ENCODE measurements at places on chromosomes 11 and 22.

DNA sequence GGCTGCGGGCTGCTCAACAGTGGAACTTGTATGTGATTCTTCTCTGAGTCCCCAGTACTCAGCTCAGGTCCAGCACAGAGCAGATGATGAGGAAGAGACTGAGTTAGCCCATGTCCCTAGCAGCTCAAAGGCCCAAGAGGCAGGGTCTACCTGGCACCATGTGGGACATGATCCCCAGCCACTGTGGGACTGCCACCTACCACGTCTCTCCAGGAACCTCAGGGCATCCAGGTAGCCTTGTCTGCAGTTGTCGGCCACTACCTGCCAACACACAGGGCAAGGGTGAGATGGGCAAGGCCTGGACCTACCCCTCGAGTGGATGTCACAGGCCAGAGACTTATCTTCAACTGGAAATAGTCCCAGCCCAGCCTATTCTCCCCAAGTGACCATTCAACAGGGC lies 4.4 kb downstream of the PNPLA5 start:
- no peak overlapping the region for H3K27ac ChIP-seq
- H3K27me3 ChIP-seq: no peaks in the 10 kb centered on the region
- H3K4me1 ChIP-seq: no peaks in the 10 kb centered on the region
- H3K36me3 ChIP-seq: no peaks in the 10 kb centered on the region
- DNase-seq: no peak

GRCh38 chr11:76200006-76200940 lies 6.0 kb downstream of the WNT11 start:
- no peak overlapping the region for H3K27ac ChIP-seq
- no peak overlapping the region for H3K4me3 ChIP-seq
- H3K36me3 ChIP-seq: no peaks in the 10 kb centered on the region
- H3K4me1 ChIP-seq: no peaks in the 10 kb centered on the region
- no peaks in the 10 kb centered on the region for H3K27me3 ChIP-seq
- no peak for DNase-seq

DNA sequence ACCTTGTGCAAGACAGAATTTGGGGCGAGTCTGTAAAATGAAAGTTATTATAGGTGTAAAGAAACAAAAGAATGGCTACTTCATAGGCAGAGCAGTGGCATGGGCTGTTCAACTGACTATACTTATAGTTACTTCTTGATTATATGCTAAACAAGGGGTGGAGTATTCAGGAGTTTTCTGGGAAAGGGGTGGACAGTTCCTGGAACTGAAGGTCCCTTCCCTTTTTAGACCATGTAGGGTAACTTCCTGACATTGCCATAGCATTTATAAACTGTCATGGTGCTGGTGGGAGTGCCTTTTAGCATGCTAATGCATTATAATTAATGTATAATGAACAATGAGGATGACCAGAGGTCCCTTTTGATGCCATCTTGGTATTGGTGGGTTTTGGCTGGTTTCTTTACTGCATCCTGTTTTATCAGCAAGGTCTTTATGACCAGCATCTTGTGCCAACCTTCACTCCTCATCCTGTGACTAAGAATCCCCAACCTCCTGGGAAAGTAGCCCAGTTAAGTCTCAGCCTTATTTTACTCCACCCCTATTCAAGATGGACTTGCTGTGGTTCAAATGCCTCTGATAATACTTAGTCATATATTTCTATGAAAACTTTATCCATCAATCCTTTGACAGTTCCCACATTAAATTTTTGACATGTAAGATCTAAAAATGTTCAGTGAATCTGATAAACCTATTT lies 118.6 kb downstream of the ARHGAP42 start:
- H3K27me3 ChIP-seq: no peaks in the 10 kb centered on the region
- no peaks in the 10 kb centered on the region for H3K4me1 ChIP-seq
- DNase-seq: no peak
- H3K27ac ChIP-seq: no peak overlapping the region
- H3K4me3 ChIP-seq: no peak overlapping the region

GRCh38 chr22:26585104-26585790 lies 4.7 kb downstream of the TPST2 start:
- H3K27me3 ChIP-seq: no peaks in the 10 kb centered on the region
- no peak overlapping the region for H3K4me3 ChIP-seq
- DNase-seq: peak; percentile 79

GRCh38 chr11:125976156-125976555 lies 30.3 kb downstream of the VSIG10L2 start:
- no peak for DNase-seq
- H3K27me3 ChIP-seq: no peaks in the 10 kb centered on the region
- no peaks in the 10 kb centered on the region for H3K4me1 ChIP-seq
- no peak overlapping the region for H3K4me3 ChIP-seq
- no peaks in the 10 kb centered on the region for H3K36me3 ChIP-seq

- no peak overlapping the region for H3K27ac ChIP-seq
- H3K36me3 ChIP-seq: peaks cover 5% of the 10 kb centered on the region
- H3K27me3 ChIP-seq: no peaks in the 10 kb centered on the region
Observed at GRCh38 chr11:28257761-28258160, 149.6 kb downstream of the METTL15 start.

- no peaks in the 10 kb centered on the region for H3K4me1 ChIP-seq
- no peaks in the 10 kb centered on the region for H3K27me3 ChIP-seq
- H3K27ac ChIP-seq: no peak overlapping the region
- H3K4me3 ChIP-seq: no peak overlapping the region
- H3K36me3 ChIP-seq: no peaks in the 10 kb centered on the region
- no peak for DNase-seq
Observed at GRCh38 chr11:91921974-91922373, 302.6 kb upstream of the FAT3 start.

GRCh38 chr11:27599217-27599616 lies 92.6 kb upstream of the LIN7C start:
- no peaks in the 10 kb centered on the region for H3K27me3 ChIP-seq
- DNase-seq: no peak
- no peak overlapping the region for H3K4me3 ChIP-seq
- H3K36me3 ChIP-seq: no peaks in the 10 kb centered on the region
- H3K27ac ChIP-seq: no peak overlapping the region

- H3K4me1 ChIP-seq: no peaks in the 10 kb centered on the region
- H3K27ac ChIP-seq: no peak overlapping the region
- no peaks in the 10 kb centered on the region for H3K36me3 ChIP-seq
- no peak for DNase-seq
Observed at GRCh38 chr11:119222308-119222707, 16.2 kb downstream of the CBL start.

GRCh38 chr11:96218006-96218405 lies 125.0 kb downstream of the MAML2 start:
- H3K27ac ChIP-seq: peak overlapping the region; percentile 75
- H3K36me3 ChIP-seq: no peaks in the 10 kb centered on the region

DNA sequence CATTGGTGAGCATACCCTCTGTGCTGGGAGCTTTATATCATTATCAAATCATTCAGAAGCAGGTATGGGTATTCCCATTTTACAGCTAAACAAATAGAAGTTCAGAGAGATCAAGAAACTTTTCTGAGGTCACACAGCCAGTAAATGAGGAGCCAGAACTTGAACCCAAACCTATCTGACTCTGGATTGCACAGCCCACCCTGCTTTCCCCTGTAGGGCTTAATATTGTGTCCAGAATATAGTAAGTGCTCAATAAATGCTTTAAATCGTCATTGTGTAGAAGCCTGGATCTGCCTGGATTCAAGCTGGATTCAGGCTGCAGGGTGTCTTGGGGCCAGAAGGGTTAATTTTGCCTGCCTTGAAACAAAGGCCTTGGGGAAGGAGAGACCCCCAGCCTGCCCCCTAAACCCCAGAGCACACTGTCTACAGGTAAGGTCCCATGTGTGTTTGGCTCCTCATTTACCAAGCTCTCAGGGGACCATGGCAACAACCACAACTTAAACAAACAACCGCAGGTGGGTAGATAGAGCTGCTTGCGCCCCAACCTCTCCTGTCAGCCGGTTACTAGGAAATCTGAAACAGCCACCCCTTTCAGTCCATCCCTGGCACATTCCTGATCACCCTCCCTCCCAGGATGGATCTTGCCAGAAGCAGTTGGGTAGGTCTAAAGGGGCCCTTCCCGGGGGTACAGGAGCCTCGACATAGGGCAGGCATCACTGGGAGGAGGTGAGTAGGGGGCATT lies 3.0 kb upstream of the SEC14L3 start:
- H3K27ac ChIP-seq: no peak overlapping the region
- no peaks in the 10 kb centered on the region for H3K4me1 ChIP-seq
- no peaks in the 10 kb centered on the region for H3K27me3 ChIP-seq
- no peak for DNase-seq
- no peaks in the 10 kb centered on the region for H3K36me3 ChIP-seq

GRCh38 chr11:19683862-19684491 lies 28.7 kb upstream of the NAV2 start:
- no peaks in the 10 kb centered on the region for H3K27me3 ChIP-seq
- peak overlapping the region; percentile 87 for H3K27ac ChIP-seq
- H3K36me3 ChIP-seq: no peaks in the 10 kb centered on the region

- peaks cover 19% of the 10 kb centered on the region for H3K36me3 ChIP-seq
- DNase-seq: no peak
- no peaks in the 10 kb centered on the region for H3K27me3 ChIP-seq
- peak overlapping the region; percentile 94 for H3K27ac ChIP-seq
- H3K4me1 ChIP-seq: peaks cover 24% of the 10 kb centered on the region
Observed at GRCh38 chr11:1763336-1763795, 361 bp downstream of the CTSD start.

DNA sequence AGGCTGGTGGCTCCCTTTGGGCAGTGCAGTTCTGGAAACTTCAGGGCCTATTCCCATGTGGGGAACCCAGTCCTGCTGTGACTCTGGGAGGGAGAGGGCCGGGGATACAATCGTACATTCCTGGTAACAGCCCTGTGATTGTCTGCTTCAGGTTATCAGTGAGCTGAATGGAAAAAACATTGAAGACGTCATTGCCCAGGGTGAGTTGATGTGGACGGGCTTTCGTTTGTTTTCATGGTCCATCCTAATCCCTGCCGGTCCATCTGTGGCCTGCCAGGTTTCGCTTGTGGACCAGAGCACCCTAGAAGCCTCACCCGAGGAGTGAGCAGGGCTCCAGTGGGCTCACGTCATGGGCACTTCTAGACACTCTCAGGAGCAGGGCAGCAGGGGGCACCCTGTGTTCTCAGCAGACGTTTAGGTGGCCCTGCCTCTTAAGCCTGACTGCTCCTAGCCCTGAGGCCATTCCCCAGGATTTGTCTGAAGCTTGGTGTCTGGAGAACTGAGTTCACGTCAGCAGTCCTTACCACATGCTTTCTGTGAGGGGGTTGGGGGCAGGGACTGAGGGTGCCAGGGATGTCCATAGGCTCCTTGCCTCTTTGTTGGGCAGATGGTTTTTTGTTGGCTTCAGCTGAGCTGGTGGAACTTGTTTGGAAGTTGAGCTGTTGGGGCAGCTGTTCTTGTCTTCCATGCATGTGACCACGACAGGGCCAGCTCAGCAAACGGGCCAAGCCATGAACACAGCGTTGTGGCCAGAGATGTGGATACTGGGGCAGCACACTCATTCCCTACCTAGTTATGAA lies 1.9 kb downstream of the RPLP2 start:
- H3K36me3 ChIP-seq: peaks cover 25% of the 10 kb centered on the region
- peaks cover 25% of the 10 kb centered on the region for H3K4me1 ChIP-seq
- H3K27ac ChIP-seq: no peak overlapping the region
- no peak for DNase-seq

DNA sequence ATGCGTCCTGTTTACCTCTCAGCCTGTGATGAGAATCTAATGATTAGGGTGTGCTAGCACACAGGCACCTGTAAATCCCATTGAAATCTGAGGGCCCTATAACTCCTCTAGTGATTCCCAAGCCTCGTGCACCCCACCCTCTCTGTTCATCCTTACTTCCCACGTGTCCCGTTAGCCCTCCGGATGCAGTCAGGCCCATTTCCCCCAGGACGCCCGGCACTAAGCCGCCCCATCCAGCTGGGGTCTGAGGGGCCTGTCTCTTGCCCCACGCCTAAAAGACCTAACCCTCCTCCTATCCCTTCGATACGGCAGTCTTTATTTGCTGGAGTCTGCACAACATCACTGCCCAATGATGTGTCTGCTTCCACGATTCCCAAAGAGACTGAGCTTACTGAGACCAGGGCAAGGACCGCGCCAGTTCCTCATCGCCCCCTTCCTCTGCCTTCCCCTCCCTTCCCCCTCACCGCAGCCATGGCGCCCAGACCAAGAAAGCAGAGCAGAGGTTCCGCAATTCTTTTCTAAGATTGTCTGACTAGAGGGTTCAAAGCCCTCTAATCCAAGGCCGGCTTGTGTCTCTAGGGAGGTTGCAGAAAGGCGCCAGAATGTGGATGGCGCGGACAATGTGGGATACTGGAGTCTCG lies 1.1 kb upstream of the FADS2 start:
- no peak for DNase-seq
- H3K4me3 ChIP-seq: peak overlapping the region; percentile 74
- no peaks in the 10 kb centered on the region for H3K36me3 ChIP-seq

DNA sequence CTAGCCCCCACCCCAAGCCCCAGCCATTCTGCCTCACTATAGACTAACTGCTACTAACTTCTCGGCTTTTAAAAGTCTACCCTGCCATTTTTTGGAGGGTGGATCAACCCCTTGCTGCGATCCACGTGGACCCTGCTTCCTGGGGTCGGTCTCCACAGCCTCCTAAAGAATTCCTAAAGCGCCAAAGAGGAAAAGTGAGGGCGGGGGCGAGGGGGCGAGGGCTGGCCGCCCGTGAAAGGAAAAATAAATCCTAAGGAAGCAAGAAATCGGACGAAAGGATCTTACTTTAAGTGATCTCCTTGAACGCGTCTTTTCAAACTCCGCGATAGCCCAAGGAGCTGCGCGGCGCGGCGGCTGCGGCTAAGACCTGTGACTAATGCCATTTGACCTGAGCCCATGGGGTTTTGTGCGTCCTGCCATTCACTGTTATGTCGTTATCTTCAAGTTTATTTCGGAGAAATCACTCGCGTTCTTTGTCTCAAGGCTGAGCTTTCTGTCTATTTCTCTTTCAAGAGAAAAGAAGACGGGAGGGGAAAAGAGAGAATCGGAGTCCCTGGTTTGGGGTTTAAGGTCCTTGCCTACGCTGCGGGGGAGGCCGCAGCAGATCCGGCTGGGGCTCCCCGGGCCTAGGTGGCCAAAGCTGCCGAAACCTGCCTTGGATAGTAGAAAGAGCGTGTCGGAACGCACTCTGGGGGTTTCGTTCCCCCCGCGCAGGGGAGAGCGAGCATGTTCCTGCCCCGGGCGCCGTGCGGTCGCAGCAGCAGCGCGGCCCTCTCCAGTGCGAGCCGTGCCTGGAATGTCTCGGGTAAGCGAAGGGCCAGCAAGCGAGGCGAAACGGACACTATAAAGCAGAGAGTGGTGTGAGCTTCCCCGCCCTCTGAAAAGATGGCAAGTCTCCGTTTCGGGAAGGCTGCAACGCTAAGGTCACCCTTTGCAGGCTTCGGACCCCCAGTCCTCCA lies 2.8 kb upstream of the DBX1 start:
- peaks cover 7% of the 10 kb centered on the region for H3K4me1 ChIP-seq
- H3K4me3 ChIP-seq: peak overlapping the region; percentile 46
- no peak overlapping the region for H3K27ac ChIP-seq
- H3K27me3 ChIP-seq: peaks cover 35% of the 10 kb centered on the region
- no peak for DNase-seq

GRCh38 chr11:14617241-14618027 lies 26.2 kb upstream of the PDE3B start:
- no peaks in the 10 kb centered on the region for H3K27me3 ChIP-seq
- no peaks in the 10 kb centered on the region for H3K36me3 ChIP-seq
- H3K27ac ChIP-seq: no peak overlapping the region
- no peaks in the 10 kb centered on the region for H3K4me1 ChIP-seq
- DNase-seq: no peak

GRCh38 chr22:34414467-34415440 lies 494.5 kb upstream of the LARGE1 start:
- DNase-seq: no peak
- no peaks in the 10 kb centered on the region for H3K36me3 ChIP-seq
- H3K27me3 ChIP-seq: no peaks in the 10 kb centered on the region
- H3K4me1 ChIP-seq: no peaks in the 10 kb centered on the region

Data from ascending aorta (tissue), 2 donors.